ENCODE measurements at places on chromosomes 4 and X.

DNA sequence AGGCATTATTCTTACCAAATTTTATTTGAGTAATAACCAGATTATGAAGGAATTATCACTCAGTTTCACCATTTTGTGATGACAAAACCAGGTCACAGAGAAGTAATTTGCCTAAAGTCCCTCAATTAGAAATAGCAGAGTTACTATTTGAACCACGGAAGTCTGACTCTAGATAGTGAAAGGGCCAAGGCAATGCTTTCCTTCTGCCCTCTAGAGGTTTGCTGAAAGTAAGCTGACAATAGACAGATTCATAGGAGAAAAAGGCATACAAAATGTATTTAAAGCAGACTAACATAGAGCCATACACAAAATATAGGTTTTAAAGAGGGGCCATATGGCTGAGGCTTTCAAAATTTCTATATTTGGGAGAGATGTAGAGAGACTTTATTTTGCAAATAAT is 43.1 kb downstream of the CXXC4 start:
- no peak for DNase-seq

- no peak for DNase-seq
These were observed 16.3 kb upstream of the ZNF41 start for GRCh38 chrX:47499293-47499692.

- peak; percentile 52 for DNase-seq
These were observed 128.5 kb downstream of the PRSS12 start for GRCh38 chr4:118224243-118224829.

GRCh38 chr4:89617317-89617716 is 219.6 kb downstream of the SNCA start:
- no peak for DNase-seq

- DNase-seq = no peak
These were observed 61.3 kb upstream of the MAGEB10 start for GRCh38 chrX:27746516-27746915.

Data from erythroblast (primary cell).